ENCODE measurements at places on chromosomes 11 and 22.

GRCh38 chr11:119099711-119100110, 1.9 kb downstream of the DPAGT1 start:
- DNase-seq = no peak

DNA sequence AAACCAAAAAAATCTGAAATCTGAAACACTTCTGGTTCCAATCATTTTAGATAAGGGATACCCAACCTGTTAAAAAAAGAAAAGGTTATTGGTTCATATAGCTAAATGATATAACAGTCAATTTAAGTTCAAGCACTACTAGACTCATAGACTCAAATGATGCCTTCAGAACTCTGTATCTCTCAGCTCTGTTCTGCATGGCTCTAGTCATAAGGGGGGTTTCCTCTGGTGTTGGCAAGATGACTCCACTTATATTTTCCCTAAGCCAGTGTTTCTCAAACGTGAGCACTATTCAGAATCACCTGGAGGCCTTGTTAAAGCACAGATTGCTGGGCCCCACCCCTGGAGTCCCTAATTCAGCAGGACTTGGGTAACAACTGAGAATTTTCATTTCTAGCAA, 11.5 kb upstream of the RRAS2 start:
- no peak for DNase-seq

DNA sequence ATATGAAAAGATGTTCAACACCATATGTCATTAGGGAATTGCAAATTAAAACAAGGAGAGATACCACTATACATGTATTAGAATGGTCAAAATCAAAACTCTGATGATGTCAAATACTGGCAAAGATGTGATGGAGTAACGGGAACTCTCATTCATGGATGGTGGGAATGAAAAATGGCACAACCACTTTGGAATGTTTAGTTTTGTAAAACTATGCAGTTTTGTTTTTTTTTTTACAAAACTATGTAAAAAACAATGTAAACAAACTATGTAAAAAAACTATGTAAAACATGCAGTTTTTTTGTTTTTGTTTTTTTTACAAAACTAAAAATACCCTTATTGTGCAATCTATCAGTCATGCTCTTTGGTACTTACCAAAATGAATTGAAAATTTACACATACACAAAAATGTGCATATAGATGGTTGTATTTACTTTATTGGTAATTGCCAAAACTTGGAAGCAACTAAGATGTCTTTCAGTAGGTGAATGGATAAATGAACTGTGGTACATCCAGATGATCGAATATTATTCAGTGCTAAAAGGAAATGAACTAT, 5.0 kb upstream of the USP47 start:
- DNase-seq = no peak

DNA sequence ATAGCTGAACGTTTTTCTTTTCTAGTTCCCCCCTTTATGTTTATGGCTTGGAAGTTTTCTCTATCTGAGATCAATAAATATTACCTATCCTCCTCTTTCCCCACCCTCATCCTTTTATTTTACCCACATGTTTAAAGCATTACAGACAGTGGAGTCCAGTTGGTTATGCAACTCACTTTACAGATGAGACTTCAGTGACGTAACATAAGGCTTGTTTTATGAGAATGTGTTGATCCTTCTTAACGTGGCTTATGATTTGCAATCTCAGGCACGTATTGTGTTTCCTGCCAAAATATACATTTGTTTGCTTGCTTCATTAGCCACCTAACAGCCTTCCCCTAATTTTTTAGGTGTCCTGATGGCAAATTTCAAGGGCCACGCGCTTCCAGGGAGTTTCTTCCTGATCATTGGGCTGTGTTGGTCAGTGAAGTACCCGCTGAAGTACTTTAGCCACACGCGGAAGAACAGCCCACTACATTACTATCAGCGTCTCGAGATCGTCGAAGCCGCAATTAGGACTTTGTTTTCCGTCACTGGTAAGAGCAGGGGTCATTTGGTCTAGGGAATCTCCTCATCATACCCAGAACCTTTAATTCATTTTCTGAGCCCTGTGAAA, 36.6 kb downstream of the TMEM45B start:
- DNase-seq = no peak

DNA sequence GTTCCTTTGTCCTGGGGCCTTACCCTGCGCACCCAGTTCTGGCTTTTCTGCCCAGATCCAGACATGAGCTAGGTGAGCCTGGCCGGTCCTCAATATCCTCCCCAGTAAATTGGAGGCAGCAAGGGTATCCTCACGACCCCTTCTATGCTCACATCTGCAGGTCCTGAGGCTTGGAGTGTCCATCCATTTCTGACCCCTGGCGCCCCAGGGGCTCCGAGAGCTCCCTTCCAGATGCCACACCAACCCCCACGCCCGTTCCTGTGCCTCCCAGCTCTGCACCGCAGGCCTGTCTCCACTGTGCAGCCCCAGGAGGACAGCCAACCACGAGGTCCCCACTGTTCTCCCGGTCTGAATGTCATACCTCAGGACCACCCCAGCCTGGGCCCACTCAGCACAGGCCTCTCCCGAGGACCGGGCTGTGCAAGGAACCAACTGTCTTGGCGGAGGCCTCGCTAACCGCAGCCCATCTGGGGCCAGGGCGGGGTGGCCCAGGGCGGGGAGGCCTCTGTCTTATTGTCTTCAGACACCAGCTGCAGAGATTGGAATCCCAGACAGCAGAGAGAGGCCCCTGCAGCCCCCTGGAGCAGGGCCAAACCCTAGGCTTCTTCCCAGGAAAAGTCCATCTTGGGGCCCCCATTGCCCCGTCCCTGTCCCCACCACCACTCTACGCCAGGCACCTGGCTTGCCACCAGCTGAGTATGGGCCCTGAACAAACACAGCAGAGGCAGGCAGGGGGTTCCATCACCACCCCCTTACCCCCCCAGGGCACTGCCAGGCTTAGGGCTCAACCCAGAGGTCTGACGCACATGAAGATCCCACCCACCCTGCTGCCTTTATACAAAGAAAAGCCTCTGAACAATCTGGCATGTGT, 39.3 kb downstream of the ALX4 start:
- DNase-seq = peak; percentile 84

DNA sequence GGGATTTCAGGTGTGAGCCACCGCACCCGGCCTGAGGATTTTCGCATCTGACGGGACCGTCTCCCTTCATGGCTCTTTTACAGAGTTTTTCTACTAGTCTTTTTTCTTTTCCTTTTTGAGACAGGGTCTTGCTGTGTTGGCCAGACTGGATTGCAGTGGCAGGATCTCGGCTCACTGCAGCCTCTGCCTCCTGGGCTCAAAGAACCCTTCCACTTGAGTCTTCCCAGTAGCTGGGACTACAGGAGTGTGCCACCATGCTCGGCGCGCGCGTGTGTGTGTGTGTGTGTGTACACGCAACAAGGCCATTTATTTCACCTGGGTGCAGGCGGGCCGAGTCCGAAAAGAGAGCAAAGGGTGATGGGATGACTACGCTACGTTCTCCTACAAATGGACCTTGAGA, 10.9 kb downstream of the SERHL2 start:
- DNase-seq = no peak

GRCh38 chr22:34879001-34879400, 187.0 kb upstream of the ISX start:
- peak; percentile 97 for DNase-seq

DNA sequence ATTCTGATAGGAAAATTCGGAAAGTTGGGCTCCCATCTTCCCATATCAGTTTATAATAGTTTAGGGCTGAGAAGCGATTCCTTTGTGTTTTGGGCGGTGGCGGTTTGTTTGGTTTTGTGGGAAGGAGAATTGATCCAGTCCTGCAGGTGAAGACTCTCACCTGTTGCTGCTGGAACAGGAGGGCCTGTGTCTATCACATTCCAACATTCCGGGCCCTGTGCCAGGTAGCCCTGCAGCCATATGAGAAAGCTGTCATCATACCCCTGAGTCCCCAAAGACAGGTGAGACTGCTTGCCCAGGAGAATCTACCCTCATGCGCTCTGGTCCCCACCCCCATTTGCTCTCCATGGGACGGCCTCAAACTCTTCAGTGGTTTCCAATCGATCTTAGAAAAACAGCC, 62.1 kb downstream of the TRAF6 start:
- no peak for DNase-seq

GRCh38 chr22:46588279-46589140, 31.7 kb upstream of the GRAMD4 start:
- DNase-seq = no peak

GRCh38 chr11:112928136-112928535, 33.1 kb upstream of the NCAM1 start:
- DNase-seq = no peak

DNA sequence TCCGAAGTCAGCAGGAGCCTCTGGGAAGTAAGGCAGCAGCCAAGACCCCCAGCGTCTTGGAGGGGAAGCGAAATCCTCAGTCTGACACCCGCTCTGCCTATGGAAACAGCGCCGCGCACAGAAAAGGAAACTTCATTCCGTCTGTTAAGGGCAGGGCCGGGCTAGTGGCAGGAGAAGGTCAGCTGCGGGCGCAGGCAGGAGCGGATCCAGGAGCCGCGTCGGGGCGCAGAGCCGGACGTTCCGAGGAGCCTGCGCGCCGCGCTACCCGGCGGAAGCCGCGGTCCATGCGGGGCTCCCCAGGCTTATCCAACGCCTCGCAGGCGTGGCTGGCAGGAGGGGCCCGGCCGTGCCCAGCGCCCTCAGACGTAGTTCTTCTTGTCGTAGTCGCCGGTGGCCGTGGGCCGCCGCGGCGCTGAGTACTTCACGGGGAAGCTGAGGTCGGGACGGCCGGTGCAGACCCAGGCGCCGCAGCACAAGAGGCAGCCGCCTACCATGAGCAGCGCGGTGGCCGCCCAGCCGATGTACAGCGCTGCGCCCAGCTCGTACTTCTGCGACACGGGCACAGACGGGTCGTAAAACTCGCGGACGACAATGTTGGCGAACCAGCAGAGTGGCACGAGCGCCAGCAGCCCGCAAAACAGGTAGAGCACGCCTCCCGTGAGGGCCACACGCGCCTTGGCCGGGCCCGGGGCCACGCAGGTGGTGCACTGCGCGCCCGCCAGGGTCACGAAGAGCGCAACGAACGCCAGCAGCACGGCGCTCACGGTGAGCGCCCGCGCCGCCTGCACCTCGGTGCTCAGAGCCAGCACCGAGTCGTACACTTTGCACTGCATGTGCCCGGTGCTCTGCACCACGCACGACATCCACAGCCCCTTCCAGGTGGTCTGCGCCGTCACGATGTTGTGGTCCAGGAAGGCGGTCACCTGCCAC, 705 bp downstream of the CLDN5 start:
- peak; percentile 5 for DNase-seq

DNA sequence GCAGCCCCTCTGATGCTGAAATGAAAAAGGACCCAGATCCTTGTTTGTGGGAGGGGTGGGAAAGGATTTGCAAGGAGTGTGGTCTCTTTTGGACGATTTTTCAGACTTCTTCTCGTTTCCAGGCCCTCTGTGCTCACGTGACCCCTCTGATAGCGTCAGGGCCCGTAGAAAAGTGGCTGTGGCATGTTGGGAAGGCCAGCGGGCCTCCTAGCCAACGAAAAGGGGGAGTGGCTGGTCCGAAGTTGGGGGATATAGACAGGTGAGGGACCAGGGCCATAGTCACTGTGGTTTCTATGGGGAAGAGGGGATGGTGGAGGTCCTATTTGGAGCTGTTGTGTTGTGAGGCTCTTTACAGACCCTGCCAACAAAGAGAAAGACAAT, 6.6 kb downstream of the PARVB start:
- no peak for DNase-seq

DNA sequence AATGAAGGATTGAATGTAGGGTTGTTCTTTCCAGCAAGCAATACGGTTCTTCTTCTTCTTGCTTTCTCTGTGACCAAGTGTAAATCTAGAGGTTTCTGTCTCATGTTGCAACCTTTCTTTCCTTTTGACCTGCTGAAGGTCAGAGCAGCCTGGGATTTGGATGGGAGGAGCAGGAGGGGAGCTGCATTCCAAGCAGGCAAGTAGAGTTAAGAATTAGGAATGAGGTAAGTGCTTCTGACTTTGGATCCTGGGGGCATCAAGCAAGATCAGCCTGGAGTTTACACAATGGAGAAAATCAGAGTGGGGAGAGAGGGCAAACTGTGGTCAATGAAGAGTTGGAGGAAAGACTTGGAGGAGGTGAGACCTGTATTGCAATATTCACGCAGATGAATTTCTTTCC, 225.6 kb upstream of the ZBED5 start:
- no peak for DNase-seq

- DNase-seq = no peak
Measured at GRCh38 chr11:12409621-12410005, 32.2 kb downstream of the PARVA start.

All from fibroblast of upper back skin (primary cell).